ENCODE measurements at places on chromosomes 6 and 20.

DNA sequence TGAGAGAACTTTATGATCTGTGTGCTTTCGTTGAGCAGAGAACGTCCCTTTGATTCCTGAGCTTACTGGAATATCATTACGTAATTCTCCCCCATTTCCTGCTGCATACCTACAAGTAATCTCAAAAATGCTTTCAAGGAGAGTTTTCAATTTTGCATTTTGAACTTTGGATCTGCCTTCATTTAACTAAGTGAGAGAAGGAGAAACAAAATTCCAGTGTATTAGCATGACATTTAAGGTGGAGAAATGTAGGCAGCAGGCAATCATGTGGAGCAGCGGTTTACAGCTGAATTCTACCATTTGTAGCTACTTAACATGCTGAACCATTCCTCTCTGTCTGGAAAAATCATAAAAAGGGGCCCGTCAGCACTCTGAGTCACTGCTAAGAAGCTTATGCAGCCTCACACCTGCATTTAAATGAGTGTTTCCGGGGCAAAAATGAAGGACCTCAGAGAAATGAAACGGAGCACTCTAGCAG lies 451.5 kb downstream of the PLCB1 start:
- DNase-seq, result no peak

GRCh38 chr6:36927691-36928546 lies 26.6 kb upstream of the PI16 start:
- DNase-seq, result no peak

GRCh38 chr20:43537921-43538877 lies 20.6 kb upstream of the SGK2 start:
- DNase-seq, result peak; percentile 65

DNA sequence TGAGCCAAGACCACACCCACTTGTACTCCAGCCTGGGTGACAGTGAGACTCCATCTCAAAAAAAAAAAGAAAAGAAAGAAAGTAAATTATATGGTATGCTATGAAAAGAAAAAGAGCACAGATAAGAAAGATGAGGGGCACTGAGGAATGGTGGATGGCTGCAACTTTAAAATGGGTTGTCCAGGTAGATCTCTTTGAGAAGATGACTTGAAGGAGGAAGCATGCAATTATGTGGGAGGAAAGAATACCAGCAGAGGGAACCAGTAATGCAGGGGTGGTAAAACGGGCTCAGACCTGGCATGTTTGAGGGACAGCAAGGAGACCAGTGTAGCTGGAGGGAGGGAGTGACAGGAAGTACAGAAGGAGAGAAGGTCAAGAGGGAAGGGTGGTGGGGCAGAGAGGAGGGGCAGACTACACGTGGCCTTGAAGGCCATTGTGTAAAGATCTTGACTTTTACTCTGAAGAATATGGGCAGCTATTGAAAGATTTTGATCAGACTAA lies 22.3 kb downstream of the LINC00237 start:
- no peak for DNase-seq

- peak; percentile 80 for DNase-seq
Measured at GRCh38 chr20:16922834-16923233, 174.7 kb downstream of the OTOR start.

GRCh38 chr20:35506872-35507638 lies 22.4 kb downstream of the C20orf173 start:
- DNase-seq, result peak; percentile 9

- DNase-seq, result no peak
Measured at GRCh38 chr6:157244780-157245179, 78.5 kb downstream of the TMEM242 start.

- peak; percentile 42 for DNase-seq
Measured at GRCh38 chr20:35311409-35311808, 19.2 kb upstream of the FAM83C start.

All from PC-9 (cell line).